Cardiac ventricle fibroblast (primary cell): ENCODE measurements at places on chromosomes 1 and 21. TPM values are rescaled to one million over a fixed set of nuclear protein-coding genes. Genes with fewer than 3 reads are reported as not detected.

The CCDC17 gene
- 0.10 and 1.00 TPM in 2 replicates for total RNA-seq

The RPS27 gene
- 1,536 and 1,696 TPM in 2 replicates for total RNA-seq

The CNIH3 gene
- 1.5 and 1.6 TPM in 2 replicates for total RNA-seq

The MROH9 gene
- total RNA-seq = not detected in 2 replicates

The BROX gene
- total RNA-seq = 35.4 and 52.1 TPM in 2 replicates

The OLIG2 gene
- not detected in 2 replicates for total RNA-seq

The TNFSF18 gene
- 0.15 TPM in 1 of 2 replicates, not detected in the other for total RNA-seq

The AK2 gene
- 119 and 136 TPM in 2 replicates for total RNA-seq

The SPRR2B gene
- not detected in 2 replicates for total RNA-seq

The S1PR1 gene
- total RNA-seq = 2.7 and 3.7 TPM in 2 replicates

The LAD1 gene
- not detected in 2 replicates for total RNA-seq

The TEDDM1 gene
- total RNA-seq = not detected in 2 replicates
